Glomerular endothelial cell (primary cell): ENCODE measurements at places on chromosomes 3 and 15. TPM values are rescaled to one million over a fixed set of nuclear protein-coding genes. Genes with fewer than 3 reads are reported as not detected.

The OR5AC2 gene
- total RNA-seq: not detected in 2 replicates

The FBXO40 gene
- not detected in 2 replicates for total RNA-seq

The NECTIN3 gene
- total RNA-seq: 17.9 and 36.0 TPM in 2 replicates

The IL12A gene
- total RNA-seq: 4.6 and 6.0 TPM in 2 replicates

The SH3BP5 gene
- total RNA-seq: 204 and 219 TPM in 2 replicates

The DNAJA4 gene
- total RNA-seq: 10.2 and 12.2 TPM in 2 replicates

The GRK7 gene
- not detected in 2 replicates for total RNA-seq

The CIDEC gene
- total RNA-seq: not detected in 2 replicates

GRCh38 chr3:177842302-177842701, 645.0 kb upstream of the TBL1XR1 start:
- DNase-seq: no peak

GRCh38 chr15:41501931-41502794, 8.5 kb downstream of the ITPKA start:
- no peak for DNase-seq

GRCh38 chr3:51620543-51620942, 50.5 kb upstream of the TEX264 start:
- DNase-seq: no peak

DNA sequence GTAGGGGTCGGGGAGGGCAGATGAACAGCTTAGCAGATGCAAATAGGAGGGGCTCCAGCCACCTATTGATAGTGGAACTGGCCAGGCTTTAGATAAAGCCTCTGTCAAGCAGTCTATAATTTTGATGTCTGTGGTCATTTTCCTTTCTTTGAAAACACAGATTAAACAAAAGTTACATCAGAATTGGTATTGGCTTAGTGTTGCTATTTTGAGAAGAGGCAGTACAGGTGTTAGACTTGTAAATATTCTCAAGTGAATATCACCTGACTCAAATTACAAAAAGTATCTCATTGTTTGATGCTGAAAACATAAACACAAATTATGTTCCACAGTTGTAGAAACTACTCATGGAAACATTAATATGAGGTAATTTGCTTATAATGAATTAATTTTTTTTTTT, 18.1 kb downstream of the GHRL start:
- DNase-seq: no peak

GRCh38 chr3:46835054-46835453, 28.2 kb downstream of the MYL3 start:
- no peak for DNase-seq

- no peak for DNase-seq
These were observed 361.4 kb upstream of the IL12A start for GRCh38 chr3:159627229-159627628.

- peak; percentile 36 for DNase-seq
These were observed 54.5 kb downstream of the ST3GAL6 start for GRCh38 chr3:98817547-98818041.

DNA sequence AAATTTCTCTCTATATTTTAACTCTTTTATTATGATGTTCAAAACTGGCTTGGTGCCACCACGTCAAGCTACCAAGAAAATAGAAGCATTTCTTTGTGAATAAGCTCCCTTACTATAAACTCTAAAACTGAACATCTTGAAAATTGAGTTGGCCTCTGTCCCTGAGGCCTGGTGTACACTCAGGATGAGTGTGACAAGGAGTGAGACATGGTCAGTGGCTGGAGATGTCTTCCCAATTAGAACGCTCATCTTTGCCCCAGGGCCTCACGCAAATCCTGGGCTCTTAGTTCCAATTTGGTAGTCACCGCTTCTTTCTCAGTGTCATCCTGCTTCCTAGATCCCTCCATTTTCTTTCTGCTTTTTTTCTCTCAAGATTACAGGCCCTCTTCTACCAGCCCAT, 26.2 kb downstream of the SLC2A2 start:
- DNase-seq: no peak

DNA sequence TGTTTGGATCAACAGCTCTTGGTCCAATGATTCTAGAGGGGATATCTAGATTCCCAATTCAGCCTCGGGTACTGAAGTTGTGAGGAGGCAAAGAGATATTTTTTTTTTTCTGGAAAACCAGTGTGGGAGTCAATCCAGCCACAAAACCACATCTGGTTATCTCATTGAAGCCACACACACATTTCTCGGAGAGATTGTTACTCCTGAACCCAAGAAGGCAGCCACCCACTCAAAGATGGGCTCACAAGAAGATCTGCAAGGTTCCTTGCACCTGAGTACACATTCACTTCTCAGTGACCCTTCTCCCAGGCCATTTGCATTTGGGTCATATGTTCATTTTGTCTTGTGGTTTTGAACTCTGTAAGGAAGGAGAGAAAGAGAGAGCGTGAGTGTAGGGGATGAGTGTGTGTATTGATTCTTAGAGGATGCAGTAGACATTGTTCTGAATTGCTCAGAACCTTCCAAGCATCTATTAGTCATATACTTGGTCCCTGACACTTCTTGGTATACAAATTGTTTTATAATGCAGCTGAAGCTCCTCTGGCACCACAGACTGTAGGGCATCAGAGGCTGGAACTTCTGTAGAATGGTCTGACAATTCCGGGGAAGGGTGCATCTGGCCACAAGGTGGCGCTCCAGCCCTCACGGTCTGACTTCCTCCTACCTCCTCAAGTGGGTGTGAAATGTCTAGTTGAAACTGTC, 39.3 kb upstream of the TRA2B start:
- peak; percentile 41 for DNase-seq

DNA sequence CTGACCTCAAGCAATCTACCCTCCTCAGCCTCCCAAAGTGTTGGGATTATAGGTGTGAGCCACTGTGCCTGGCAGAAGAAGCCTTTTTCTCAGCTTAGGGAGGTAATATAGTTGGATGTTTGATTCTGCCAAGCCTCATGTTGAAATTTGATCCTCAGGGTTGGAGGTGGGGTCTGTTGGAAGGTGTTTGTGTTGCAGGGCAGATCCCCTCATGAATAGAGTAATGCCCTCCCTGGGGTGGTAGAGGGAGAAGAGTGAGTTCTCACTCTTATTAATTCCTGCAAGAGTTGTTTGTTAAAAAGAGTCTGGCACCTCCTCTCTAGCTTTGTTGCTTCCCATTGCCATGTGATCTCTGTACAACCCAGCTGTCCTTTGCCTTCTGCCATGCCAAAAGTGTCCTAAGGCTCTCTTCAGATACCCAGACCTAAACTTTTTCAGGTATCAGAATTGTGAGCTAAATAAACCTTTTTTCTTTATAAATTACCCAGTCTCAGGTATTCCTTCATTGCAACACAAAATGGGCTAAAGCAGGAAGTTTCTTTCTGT, 16.4 kb downstream of the NECTIN3 start:
- DNase-seq: no peak

DNA sequence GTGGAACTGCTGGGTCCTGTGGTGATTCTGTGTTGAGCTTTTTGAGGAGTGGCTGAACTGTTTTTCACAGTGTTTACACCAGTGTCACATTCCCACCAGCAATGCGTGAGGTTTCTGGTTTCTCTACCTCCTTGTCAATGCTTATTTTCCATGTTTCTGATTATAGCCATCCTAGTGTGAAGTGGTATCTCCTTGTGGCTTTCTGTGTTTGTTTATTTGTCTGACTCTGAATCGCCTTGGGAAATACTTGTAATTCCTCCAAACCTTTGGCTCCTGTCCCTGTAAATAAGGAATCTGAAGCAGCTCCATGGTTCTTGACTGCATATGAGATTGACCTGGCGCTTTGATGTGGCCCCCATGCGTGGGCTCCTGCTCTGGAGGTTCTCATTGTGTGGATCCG, 20.6 kb downstream of the FAN1 start:
- DNase-seq: no peak

GRCh38 chr15:66004618-66005262, 135.4 kb downstream of the RAB11A start:
- no peak for DNase-seq

GRCh38 chr3:139533781-139534454, 5.6 kb downstream of the RBP1 start:
- DNase-seq: no peak

GRCh38 chr3:120432150-120432860, 18.5 kb downstream of the FSTL1 start:
- DNase-seq: no peak

GRCh38 chr3:194083637-194084224, 52.2 kb upstream of the HES1 start:
- no peak for DNase-seq
